Peyer's patch (tissue), 4 donors: ENCODE measurements at places on chromosomes 12 and 14. TPM values are rescaled to one million over a fixed set of nuclear protein-coding genes. Genes with fewer than 3 reads are reported as not detected.

The KRT78 gene
- not detected for total RNA-seq

The PZP gene
- total RNA-seq = not detected

The DIO3 gene
- total RNA-seq = not detected

The CYP46A1 gene
- total RNA-seq = 0.13 TPM

The EAPP gene
- 27.2 TPM for total RNA-seq

The SYNJ2BP gene
- 39.6 TPM for total RNA-seq

The OAS1 gene
- 60.2 TPM for total RNA-seq

The STAC3 gene
- 1.9 TPM for total RNA-seq

The ALX1 gene
- total RNA-seq = not detected

The SYT10 gene
- not detected for total RNA-seq

The SPATA7 gene
- total RNA-seq = 27.2 TPM

The C1R gene
- total RNA-seq = 114 TPM

The MAP3K9 gene
- total RNA-seq = 10.7 TPM

The TEX52 gene
- not detected for total RNA-seq

The KDM2B gene
- 18.4 TPM for total RNA-seq

The FOXA1 gene
- total RNA-seq = 18.5 TPM

The GLS2 gene
- total RNA-seq = 6.6 TPM

The REP15 gene
- total RNA-seq = 23.8 TPM

The ACTR6 gene
- total RNA-seq = 4.2 TPM

The RNU4-1 gene
- total RNA-seq = under 0.01 TPM

The INSM2 gene
- not detected for total RNA-seq

The KLC1 gene
- total RNA-seq = 239 TPM

The PITPNM2 gene
- total RNA-seq = 24.8 TPM

The GPRC5A gene
- 99.1 TPM for total RNA-seq

The REM2 gene
- total RNA-seq = 1.7 TPM

The ENDOU gene
- total RNA-seq = not detected

The MDGA2 gene
- total RNA-seq = not detected

The PTPN21 gene
- 17.4 TPM for total RNA-seq

The MYO1H gene
- total RNA-seq = not detected
